IPS DF 19.7 (cell line): ENCODE measurements at places on chromosomes 5 and 9.

DNA sequence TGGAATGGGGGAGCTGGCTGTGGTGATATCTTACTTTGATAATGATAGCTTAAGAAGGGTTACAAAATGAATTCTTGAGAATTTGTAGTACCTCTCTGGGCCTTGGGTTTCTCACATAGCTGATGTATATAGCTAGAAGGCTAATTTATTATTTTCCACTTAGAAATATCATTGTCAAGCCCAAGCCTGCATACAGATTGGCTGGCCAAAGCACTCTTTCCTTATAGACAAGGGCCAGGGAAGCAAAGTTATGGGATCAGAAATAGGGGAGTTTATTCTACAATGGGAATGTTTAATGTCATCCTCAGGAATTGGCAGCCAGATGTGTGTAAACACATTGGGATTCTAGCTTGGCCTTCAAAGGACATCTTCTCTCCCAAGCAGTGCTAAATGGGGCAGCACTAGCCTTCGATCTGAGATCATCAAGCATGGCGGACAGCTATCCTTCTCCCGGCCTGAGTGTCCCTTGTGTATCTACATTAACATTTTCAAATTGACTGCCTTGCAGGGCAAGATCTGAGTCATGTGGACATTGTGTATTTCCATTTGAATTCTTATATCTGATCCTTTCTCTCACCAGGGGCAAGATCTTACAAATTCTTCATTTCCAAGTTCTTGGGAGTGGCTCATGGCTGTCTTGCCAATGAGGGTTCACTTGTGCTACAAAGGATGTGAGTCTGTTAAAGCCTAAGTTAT is 457.2 kb downstream of the ARHGEF28 start:
- DNase-seq = no peak

DNA sequence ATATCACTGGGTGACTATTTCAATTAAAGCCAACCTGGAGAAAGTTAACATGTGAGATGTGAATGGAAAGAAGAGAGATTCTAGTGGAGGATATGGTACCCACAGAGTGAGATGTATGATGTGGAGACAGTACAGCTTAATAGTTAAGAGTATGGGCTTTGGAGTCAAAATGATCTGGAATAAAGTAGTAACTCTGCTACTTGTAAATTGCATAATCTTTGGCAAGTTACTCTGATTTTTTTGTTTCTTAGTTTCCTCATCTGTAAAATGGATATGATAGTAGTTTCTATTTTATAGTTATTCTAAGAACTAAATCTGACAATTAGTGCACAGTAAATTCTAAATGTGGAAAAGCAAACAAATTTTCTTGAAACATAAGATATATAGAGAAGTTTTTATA is 79.2 kb downstream of the ISOC1 start:
- DNase-seq = no peak

GRCh38 chr5:6914347-6914746 is 201.1 kb downstream of the TENT4A start:
- no peak for DNase-seq

- no peak for DNase-seq
Observed at GRCh38 chr5:149324641-149325040, 20.7 kb upstream of the GRPEL2 start.

DNA sequence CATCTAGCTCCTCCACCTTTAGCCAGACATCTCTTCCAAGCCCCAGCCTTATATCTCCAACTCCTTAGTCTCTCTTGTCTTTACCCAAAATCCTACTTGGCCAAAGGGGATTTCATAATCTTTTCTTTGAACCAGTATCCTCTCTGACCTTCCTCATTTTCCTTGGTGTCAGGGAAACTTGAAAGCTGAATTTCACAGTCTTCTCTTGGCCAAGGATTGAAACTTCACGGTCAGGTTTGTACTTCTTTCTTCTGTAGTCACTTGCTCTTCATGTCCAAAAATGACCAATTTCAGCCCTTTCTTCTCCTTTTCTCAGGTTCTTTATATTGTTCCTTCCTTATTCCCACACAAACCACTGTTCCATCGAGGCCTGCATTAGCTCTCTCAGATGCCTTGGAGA is 473.7 kb upstream of the KLF4 start:
- DNase-seq = no peak

- peak; percentile 23 for DNase-seq
Observed at GRCh38 chr5:54993318-54993717, 7.9 kb upstream of the ESM1 start.

DNA sequence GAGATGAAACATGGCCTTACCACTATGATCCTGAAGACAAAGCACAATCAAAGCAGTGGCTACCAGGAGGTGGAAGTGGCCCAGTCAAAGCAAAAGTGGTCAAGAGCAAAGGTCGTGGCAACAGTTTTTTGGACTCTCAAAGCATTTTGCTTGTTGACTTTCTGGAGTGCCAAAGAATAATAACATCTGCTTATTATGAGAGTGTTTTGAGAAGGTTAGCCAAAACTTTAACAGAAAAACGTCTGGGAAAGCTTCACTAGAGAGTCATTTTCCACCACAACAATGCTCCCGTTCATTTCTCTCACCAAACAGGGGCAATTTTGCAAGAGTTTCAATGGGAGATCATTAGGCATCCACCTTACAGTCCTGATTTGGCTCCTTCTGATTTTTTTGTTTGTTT is 33.6 kb upstream of the MAMDC2 start:
- DNase-seq = no peak

DNA sequence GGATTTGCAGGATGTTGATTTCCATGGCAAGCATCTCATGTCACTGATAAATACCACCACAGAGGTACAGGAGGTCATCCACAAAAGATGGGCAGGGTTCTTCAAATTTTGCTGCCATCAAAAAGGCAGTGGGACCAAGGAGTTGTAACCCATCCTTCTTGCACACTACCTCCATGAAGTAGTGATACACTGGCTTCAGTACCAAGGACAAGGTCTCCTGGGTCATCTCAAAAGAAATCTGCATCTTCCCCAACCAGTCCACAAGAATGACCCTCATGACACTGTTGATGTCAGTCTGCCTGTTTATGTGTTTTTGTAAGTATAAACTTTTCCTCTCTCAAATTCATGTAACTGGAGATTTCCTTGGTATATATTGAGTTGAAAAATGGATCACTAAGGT is 298.2 kb downstream of the CDH9 start:
- no peak for DNase-seq

GRCh38 chr5:115379622-115380344 is 83.3 kb upstream of the CCDC112 start:
- DNase-seq = no peak

DNA sequence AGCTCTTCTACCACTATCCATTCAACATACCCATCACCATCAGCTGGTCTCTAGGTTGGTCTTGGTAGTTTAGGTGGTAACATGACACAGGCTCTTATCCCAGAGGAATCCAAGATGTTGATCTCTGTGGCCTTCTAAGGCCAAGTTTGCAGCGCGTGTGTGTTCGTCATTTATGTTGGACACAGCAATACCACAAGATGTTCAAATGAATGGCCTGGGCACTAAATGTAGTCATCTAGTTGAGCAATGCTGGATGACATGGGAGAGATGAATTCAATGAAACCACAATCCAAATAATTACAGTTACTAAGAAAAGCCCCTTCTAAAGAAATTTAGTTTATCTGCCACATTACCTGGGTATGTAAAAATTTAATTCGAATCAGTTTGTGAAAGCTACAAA is 292.4 kb downstream of the MRPS30 start:
- DNase-seq = no peak

GRCh38 chr5:88489364-88489763 is 220.7 kb upstream of the TMEM161B start:
- no peak for DNase-seq

DNA sequence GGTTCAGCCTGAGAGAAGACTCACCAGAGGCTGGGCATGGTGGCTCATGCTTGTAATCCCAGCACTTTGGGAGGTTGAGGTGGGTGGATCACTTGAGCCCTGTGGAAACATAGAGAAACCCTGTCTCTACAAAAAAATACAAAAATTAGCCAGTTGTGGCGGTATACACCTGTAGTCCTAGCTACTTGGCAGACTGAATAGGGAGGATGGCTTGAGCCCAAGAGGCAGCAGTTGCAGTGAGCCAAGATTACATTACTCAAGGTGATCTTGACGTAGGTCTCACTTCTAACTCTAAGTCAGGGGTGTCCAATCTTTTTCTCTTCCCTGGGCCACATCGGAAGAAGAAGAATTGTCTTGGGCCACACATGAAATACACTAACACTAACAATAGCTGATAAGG is 16.2 kb upstream of the ATP6V1G1 start:
- DNase-seq = no peak

DNA sequence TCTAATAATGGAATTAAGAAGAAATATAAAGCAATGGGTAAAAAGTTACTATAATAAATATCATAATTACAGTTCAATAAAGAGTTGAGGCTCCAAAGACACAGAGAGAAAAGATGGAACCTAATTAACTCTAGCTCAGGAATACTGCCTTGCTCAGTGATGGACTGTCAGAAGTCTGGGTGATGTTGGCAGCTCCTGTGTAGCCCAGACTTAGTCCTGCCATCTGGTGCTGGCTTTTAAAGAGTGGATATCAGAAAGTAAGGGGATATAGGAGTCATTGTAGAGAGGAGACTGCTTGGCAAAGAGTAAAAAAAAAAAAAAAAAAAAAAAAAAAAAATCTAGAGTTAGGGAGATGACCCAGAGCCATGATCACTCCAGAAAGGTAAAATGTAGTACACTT is 551.9 kb upstream of the DMAC1 start:
- no peak for DNase-seq

DNA sequence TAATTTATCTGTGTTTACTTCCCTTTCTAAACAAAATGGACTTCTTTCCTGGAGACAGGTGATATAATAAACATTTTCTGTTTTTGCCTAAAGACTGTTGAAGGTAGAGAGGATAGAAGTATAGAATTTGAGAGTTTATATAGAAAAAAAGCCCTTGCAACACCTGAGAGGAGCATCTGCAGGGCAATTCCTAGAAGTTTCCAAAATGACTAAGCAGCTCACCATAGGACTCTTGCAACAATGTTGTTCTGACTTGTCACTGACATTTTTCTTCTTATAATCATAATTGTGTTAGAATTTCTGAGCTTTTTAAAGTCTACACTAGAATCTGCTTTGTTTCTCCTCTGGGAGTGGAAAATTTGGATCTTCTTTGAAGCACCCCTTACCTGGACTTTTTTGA is 216.8 kb downstream of the TUSC1 start:
- no peak for DNase-seq

GRCh38 chr5:171882118-171882517 is 96.5 kb downstream of the SMIM23 start:
- DNase-seq = no peak

DNA sequence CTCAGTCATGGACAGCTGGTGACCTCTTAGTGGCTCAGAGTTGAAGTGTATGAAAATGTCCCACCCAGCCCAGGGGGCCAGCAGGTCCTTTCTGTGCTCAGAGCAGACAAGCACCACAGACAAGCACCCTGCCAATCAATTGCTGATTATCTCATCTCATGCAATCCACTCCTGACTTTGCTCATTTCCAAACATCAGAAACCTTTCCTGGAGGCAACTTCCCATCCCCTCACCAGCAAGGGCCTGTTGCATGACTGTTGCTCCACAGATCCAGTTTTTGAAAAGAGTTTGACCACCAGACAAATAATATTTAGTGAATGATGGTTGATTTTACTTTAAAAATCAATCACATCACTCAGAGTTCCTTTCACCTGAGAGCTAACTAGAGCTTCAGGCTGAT is 397.3 kb upstream of the KLF4 start:
- no peak for DNase-seq

DNA sequence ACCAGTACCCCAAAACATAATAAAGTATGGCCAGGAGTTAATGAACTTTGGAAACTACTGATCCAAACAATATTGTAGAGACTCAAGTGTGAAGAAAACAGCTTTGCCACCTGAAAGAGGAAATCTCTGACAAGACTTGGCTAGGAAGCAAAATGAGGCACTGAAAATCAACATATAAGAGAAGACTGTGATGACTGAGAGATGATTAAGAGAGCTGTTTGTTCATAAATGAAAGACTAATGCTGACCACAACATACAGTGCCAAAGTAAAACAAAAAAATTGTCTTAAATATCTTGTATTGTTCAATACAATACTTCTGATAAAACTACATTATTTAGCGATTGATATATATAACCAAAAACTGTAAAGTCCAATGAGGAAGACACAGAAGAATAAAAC is 7.2 kb downstream of the RC3H2 start:
- no peak for DNase-seq

DNA sequence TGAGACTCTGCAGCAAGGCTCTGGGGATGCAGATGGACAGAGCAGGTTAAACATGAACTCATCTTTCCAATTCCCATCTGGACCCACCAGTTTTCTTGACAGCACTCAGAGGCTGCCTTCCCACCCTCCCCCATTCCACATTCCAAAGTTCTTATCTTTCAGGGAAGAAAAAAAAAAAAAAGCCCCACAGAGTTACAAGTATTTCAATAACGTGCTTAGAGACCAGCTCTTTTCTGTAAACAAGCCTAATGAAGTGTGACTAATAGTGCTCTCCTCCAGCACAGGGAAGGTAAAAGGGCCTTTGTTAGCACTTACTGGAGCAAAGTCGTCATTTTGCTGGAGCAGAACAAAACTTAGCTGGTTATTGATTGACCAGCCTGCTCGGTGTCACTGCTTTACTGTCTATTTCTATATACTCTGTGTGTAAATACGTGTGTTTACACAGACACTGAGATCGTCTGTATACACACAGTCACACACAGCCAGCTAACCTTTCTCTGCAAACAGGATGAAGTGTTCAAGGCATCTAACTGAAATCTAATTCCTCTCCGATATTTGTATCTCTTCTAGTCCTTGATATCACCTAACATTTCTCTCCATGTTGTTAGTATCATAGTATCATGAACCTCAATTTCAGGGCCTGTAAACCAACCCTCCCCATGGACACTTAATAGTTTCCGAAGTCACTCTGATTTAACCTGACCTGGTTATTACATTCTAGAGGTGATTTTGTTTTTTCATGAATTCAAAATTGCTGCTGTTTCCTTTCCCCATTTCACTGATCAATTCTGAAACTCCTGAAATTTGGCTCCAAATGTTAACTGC is 84.9 kb downstream of the ZNF608 start:
- DNase-seq = peak; percentile 68

DNA sequence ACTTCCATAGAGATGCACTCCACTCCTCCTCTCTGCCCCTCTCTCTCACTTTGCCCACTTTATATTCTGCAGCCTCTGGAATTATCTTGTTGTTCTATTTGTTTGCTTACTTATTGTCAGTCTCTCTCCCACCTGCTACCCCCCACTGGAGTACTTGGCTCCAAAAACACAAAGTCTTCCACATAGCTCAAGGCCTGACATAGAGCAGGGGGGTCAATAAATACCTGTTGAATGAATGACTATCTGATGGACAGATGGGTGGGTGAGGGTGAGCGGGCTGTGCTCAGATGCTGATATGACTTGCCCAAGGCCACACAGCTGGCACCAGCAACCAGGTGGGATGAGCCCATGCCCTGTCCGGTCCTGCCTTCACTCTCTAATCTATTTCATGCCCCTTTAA is 13.4 kb upstream of the UNC5A start:
- no peak for DNase-seq

- no peak for DNase-seq
Observed at GRCh38 chr9:36479101-36479500, 79.0 kb upstream of the RNF38 start.

DNA sequence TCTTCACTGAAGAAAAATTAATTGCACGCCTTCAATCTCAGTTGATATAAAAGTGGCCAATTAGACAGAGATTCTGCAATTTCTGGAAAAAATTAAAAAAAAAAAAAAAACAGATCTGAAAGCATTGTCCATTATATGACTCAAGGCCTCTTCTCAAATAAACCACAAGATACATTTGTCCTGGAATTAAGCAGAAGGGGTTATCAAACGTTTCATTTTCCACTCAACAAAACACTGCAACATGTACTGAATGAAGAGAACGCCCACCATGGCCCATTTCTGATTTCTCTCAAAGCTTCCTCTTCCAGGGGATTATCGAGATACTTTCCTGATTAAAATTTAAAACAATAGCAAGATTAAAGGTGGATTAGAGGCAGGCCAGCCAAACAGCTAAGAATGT is 5.8 kb upstream of the PAPPA start:
- DNase-seq = no peak
